Fibroblast of villous mesenchyme (primary cell): ENCODE measurements at places on chromosomes 7 and 10. TPM values are rescaled to one million over a fixed set of nuclear protein-coding genes. Genes with fewer than 3 reads are reported as not detected.

The GRM3 gene
- not detected in 2 replicates for total RNA-seq

The PLEKHS1 gene
- total RNA-seq, result under 0.01 TPM in 1 of 2 replicates, not detected in the other

The ITIH2 gene
- total RNA-seq, result not detected in 2 replicates

The GLCCI1 gene
- total RNA-seq, result 6.4 and 6.9 TPM in 2 replicates

The KCNMA1 gene
- total RNA-seq, result 11.0 and 36.7 TPM in 2 replicates

The SKAP2 gene
- total RNA-seq, result 6.8 and 10.4 TPM in 2 replicates

The DOCK1 gene
- 87.9 and 99.7 TPM in 2 replicates for total RNA-seq

The SH2D4B gene
- under 0.01 TPM in 1 of 2 replicates, not detected in the other for total RNA-seq

The TRIM74 gene
- not detected in 2 replicates for total RNA-seq

The ZPBP gene
- not detected in 2 replicates for total RNA-seq

The SLC26A3 gene
- total RNA-seq, result not detected in 2 replicates

The TFR2 gene
- total RNA-seq, result under 0.01 and 0.43 TPM in 2 replicates

The ACTR3C gene
- 7.4 and 13.4 TPM in 2 replicates for total RNA-seq

The RPP30 gene
- total RNA-seq, result 39.3 and 53.5 TPM in 2 replicates

The SAP25 gene
- total RNA-seq, result 0.32 TPM in 1 of 2 replicates, not detected in the other

The CFAP69 gene
- total RNA-seq, result 1.6 and 2.6 TPM in 2 replicates

The PTPN12 gene
- 53.8 and 78.6 TPM in 2 replicates for total RNA-seq

The NOC3L gene
- total RNA-seq, result 16.1 and 39.7 TPM in 2 replicates

The GPR26 gene
- total RNA-seq, result not detected in 2 replicates
